ENCODE measurements at places on chromosomes 6 and 20. TPM values are rescaled to one million over a fixed set of nuclear protein-coding genes. Genes with fewer than 3 reads are reported as not detected.
A peak's percentile ranks its signal among the peaks of the same experiment; 100 is the strongest.

WFDC2 gene
- 76.4 TPM for total RNA-seq

GRCh38 chr6:96162711-96163120, 146.9 kb downstream of the FUT9 start:
- peak; percentile 21 for DNase-seq
- H3K4me3 ChIP-seq: peak overlapping the region; percentile 36
- H3K4me1 ChIP-seq: peaks cover 56% of the 10 kb centered on the region
- peaks cover 2% of the 10 kb centered on the region for H3K36me3 ChIP-seq
- no peaks in the 10 kb centered on the region for H3K27me3 ChIP-seq
- H3K27ac ChIP-seq: peak overlapping the region; percentile 97

DNA sequence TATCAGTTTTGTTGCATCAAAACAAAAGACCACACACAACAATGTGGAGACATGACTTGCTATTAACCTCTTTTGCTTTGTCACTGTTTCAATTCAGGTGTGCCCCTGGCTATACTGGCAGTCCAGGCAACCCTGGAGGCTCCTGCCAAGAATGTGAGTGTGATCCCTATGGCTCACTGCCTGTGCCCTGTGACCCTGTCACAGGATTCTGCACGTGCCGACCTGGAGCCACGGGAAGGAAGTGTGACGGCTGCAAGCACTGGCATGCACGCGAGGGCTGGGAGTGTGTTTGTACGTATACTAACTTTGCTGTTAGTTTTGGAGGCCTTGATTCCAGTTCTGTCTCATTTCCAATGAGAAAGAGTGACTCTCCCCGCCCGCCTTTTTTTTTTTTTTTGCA, 356.9 kb downstream of the ARHGAP18 start:
- H3K4me3 ChIP-seq: no peak overlapping the region
- H3K4me1 ChIP-seq: peaks cover 14% of the 10 kb centered on the region
- no peaks in the 10 kb centered on the region for H3K36me3 ChIP-seq

GRCh38 chr20:21266191-21266536, 37.0 kb upstream of the XRN2 start:
- no peak for DNase-seq
- H3K27me3 ChIP-seq: no peaks in the 10 kb centered on the region
- H3K36me3 ChIP-seq: peaks cover 5% of the 10 kb centered on the region
- 0 out of 2 replicates have a peak, but pooled peaks cover 3% of the 10 kb centered on the region for H3K4me1 ChIP-seq
- no peak overlapping the region for H3K27ac ChIP-seq

- H3K4me3 ChIP-seq: no peak overlapping the region
- no peaks in the 10 kb centered on the region for H3K36me3 ChIP-seq
- peaks cover 9% of the 10 kb centered on the region for H3K4me1 ChIP-seq
- DNase-seq: no peak
These were observed 13.0 kb upstream of the PFDN4 start for GRCh38 chr20:54194724-54195438.

Measured in WTC11 (cell line).